ELR (cell line): ENCODE measurements at places on chromosomes 7 and 10.

- peak; percentile 84 for DNase-seq
These were observed 242.9 kb upstream of the CXCL12 start for GRCh38 chr10:44627591-44628354.

DNA sequence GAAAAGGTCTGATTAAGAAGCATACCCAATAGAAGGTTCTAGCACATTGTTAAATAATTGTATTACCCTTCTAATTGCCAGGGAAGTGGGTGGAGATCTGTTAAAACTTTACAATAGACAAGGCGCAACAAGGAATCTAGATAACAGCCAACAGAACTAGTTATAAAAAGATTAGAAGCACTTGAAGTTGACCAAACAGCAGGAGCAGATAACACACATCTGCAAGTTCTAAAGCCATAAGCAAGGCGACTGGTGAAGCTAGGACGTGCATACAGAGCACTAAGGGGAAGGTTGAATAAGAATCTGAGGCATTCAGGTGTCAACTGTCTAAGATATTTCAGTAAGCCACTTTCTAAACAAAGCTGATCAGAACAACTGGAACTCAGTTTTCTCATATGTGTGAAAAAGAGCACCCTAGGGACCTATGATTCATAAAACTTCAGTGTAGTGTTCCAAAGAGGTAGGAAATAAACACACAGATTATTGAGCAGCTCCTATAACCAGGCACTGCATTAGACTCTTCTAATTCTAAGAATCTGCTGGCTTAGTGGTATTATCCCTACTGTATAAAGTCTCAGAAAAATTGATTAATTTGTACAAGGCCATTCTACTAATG is 111.2 kb downstream of the SAMD9 start:
- no peak for DNase-seq

DNA sequence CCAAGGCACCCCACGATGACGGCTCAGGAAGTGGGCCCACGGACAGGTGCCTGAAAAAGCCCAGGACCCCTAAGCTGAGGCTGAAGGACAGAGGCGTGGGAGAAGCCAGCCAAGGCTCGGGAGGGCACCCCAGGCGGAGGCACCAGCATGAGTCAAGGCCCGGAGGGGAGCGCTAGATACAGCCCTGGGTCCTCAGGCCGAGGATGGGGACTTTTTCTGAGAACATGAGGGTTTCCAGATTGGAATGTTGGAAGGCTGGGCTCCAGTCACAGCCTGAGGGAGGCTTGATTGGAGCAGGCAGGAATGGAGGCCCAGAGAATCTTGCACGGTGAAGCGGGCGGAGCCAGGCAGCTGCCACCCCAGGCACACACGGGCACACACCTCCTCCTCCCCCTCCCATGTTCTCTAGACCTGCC is 19.0 kb upstream of the ELFN1 start:
- DNase-seq: no peak

DNA sequence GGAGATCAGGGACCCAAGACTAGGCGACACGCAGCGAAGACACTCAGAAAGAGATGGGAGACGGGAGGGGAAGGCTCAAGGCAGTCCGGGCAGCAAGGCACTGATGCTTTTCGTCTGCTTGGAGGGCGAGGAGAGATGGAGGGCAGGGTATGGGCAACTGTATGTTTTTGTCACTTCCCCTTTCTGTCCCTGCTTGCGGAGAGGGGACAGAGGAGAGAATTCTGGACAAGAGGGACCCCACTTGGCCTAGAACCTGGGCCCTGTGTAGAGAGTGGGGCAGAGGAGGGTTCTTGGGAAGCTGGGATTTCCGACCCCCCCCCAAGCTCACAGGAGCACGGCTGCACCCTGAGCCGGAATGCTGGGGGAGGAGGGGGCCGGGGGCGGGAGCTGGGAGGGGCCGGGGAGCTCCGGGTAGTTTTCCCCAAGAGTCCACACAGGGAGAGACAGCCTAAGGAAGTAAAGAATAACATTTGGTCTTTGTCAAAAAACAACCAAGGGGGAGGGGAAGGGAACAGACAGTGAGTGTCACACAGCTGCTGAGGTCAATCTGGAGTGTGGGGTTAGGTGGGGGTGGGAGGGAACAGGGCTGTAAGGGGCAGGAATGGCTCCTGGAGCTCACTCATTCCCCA is 1.8 kb downstream of the LRCH4 start:
- DNase-seq: no peak

DNA sequence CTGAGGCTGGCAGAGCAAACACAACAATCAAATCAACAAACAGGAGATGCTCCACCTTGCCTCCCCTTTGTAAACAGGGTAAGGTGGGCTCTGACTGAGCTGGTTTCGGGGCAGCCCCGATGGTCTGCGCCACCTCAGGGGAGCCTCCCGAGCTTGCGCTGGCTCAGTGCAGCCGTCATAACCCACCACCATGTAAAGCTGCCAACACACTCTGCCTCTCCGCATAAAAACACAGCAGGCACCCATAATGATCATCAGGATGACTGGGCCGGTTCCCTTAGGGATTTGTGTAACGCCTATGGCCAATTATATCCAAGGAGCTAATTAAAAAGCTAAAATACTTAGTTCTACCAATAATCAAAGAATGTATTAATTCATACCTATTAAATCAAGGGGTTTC is 124.5 kb downstream of the PRPF18 start:
- DNase-seq: no peak

GRCh38 chr10:97497572-97498075 is 598 bp downstream of the MMS19 start:
- peak; percentile 92 for DNase-seq
